ENCODE measurements at places on chromosomes 11 and 22.

DNA sequence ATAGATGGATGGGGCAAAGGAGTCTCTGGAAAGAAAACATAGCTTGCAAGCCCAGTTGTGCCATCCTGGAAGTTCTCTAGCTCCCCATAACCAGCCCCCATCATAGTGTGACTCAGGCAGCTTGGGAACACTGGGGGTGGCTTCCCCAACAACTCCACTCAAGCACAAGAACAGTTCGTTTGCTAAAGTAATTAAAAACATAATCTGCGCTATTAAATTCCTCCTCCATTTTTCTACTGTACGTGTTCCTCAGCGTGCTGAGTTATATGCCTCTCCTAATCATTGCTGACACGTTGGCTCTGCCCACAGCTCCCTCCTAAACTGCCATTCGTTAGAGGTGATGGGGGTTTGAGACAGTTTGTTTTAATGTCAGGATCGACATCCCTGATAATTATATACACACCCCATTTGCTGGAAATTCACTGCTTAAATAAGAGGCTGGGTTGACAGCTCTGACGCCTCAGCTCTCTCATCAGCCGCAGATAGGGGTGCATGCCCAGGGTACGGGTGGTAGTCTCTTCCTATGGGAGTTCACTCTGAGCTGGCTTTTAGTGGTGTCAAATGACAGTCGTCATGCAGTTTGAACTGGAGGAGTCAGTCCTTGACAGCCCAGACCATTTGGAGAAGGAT lies 59.5 kb upstream of the SEZ6L start:
- DNase-seq = no peak

- DNase-seq = no peak
These were observed 1.9 kb upstream of the GRAP2 start for GRCh38 chr22:39898997-39899396.

- no peak for DNase-seq
These were observed 12.0 kb downstream of the IL18BP start for GRCh38 chr11:72010529-72011233.

- DNase-seq = no peak
These were observed 10.9 kb upstream of the MFNG start for GRCh38 chr22:37497062-37497599.

GRCh38 chr11:134626032-134626431 lies 214.0 kb upstream of the B3GAT1 start:
- DNase-seq = no peak

DNA sequence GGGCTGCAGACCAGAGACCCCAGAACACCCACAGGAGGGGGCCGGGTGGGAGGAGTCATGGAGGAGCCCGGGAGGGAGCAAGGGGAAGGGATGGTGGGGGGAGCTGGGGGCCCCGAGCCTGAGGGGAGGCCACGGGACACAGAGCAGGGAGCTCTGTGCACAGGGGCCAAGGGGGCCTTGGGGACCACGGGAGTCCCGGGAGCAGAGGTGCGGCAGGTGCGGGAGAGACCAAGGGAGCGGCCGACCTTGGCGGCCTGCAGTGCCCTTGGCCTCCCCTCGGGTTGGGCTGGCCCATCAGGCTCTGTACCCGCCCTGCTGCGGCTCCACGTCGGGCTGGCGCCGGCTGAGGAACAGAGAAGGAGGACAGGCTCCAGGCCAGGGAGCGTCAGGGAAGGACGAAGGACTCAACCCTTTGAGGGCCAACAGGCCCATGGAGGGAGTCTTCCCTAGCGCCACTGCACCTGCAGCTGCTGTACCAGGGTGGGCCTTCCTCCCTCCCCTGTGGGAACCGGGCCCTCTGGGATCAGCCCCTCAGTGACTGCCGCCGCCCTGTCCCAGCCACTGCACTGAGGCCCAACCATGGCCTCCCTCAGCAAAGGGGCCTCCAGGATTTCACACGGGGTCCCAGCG lies 17.8 kb upstream of the BRSK2 start:
- DNase-seq = no peak

- DNase-seq = no peak
These were observed 20.3 kb downstream of the DKK3 start for GRCh38 chr11:11988099-11988651.

DNA sequence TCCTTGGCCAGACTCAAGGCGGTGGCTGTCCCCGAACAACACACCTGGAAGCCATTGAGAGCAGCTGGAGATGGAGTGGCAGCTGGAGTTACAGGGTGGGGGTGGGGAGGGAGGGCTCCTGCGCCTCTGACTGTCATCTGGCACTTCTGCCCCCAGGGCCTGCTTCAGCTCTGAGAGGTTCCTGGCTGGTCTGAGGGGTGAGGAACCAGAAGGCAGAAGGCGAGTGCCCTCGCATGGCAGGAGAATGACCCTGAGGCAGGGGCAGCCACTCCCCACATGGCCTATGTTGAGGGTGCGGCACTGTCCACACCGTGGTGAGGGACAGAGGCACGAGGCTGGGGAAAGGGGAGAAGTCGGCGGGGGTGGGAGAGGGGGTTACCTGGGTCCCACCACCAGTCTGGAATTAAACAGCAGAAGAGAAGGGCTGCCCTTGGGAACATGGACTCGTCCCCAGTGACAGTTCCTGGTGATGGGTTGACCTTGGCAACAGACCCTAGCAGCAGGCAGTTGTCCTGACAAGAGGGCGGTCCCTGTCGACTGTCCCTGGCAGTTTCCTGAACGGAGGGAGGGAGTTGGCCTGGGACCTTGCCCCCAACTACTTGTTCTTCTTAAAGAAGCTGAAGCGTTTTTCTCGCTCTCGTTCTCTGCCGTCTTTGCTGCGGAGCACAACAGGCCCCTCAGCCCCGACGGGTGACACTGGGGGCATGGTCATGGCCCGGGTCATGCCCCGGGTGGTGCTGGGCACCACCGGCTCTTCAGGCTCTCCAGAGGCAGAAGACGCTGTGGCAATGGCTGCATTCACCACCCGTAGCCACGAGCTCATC lies 7.8 kb upstream of the RBM4B start:
- DNase-seq = no peak
